RPMI8226 (cell line): ENCODE measurements at places on chromosomes 2 and 18.
A peak's percentile ranks its signal among the peaks of the same experiment; 100 is the strongest.

DNA sequence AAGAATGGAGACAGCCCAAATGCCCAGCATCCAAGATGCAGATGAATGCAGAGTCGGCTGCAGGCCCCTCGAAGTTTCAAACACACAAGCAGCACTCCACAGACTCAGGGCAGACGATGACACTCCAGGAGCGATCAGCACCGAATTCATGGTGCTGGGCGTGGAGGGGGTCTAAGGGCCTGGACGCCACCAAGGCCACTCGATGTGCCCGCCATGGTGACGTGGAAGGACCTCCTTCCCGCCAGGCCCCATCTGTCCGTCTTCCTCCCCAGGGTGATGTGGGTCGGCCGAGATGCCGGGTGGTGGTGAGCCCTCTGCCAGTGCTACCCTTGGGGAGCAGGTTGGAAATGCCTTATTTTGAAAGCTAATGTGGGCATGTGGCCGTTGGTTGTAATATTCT is 9.4 kb downstream of the KIF1A start:
- no peak for DNase-seq

DNA sequence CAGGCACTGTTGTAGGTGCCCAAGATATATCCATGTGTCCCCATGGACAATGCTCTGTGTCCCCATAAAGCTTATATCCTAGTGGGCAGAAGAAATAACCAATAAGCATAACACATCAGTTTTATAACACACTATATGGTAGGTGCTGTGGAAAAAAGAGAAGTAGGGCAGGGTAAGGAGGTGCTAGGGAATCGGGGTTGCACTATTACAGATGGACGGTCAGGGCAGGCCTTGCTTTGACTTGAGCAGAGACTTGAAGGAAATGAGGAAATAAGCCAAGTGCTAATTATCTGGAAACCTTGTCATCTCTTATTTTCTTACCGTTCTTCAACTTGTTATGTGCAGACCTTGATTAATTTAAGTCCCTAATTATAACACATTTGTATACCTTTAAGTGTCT is 82.0 kb downstream of the PHLPP1 start:
- DNase-seq, result no peak

- DNase-seq, result no peak
Observed at GRCh38 chr2:100755441-100755840, 64.5 kb upstream of the NPAS2 start.

GRCh38 chr18:49510393-49511115 is 23.5 kb upstream of the C18orf32 start:
- peak; percentile 73 for DNase-seq

DNA sequence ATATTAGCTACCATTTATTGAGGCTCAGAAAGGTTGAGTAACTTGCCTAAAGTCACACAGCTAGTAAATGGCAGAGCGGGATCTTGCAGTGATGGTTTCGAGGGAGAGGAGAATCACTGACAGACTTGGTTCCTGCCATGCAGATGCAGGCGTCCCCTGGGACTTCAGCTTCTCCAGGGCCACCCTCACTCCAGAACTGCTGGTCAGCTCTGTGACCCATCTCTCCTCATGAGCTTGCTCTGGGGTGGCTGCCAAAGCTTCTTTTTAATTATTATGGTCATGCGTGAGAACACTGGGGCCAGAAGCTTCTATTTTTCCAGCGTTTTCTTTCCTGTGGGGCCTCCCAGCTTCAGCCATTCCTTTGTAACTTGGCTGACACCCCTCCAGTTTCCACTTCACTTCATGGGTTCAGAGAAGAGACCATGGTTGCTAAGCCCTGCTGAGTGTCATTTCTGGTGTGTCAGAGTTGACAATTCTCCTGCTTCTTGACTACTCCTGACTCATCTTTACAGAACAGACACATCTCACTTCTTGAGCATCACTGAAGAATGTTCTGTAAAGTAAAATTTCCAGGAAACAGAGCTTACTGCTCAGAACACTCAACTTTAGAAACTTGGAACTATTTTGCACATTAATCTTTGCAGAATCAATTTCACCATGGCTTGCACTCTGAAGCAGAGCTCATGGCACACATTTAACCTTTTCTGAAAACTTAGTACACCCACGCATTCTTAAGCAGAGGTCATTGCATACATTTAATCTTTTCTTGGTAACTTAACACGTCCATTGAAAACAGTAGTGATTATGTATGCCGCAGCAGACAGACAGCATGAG is 70.4 kb downstream of the IL1R2 start:
- DNase-seq, result no peak

GRCh38 chr2:61759718-61760117 is 94.1 kb downstream of the FAM161A start:
- DNase-seq, result no peak

- DNase-seq, result no peak
Observed at GRCh38 chr2:610491-610890, 66.7 kb downstream of the TMEM18 start.

DNA sequence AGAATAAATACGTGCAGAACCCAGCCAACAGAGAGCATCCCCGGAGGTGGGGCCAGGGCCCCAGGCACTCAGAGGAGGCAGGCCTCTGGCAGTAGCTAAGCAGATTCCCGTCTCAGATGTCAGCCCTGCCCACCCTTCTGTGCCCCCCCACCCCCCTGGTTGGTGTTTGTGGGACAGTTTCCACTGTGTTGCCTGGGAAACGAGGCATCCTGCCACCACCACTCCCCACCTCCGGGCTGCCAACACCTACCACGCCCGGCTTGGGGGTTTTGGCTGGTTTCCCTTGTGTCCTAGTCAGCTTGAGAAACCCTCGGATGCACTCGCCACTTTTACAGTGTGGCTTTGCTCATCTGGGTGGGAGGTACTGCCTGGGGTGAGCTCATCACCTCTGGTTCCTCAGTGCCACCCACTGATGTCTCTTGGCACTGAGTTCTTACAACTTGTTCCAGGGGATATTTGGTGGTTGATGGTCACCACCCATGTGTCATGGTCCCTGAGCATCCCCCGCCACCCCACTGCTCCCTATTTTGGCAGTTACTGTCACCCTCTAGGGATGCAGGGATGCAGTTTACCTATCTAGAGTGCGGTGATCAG is 72.4 kb upstream of the YWHAQ start:
- DNase-seq, result peak; percentile 25

GRCh38 chr18:46481847-46482245 is 175.2 kb downstream of the LOXHD1 start:
- DNase-seq, result no peak

- no peak for DNase-seq
Observed at GRCh38 chr18:37465958-37466357, 99.6 kb downstream of the CELF4 start.

- DNase-seq, result peak; percentile 30
Observed at GRCh38 chr2:210072922-210073509, 70.6 kb downstream of the RPE start.

GRCh38 chr18:79507076-79507545 is 111.4 kb downstream of the NFATC1 start:
- no peak for DNase-seq

DNA sequence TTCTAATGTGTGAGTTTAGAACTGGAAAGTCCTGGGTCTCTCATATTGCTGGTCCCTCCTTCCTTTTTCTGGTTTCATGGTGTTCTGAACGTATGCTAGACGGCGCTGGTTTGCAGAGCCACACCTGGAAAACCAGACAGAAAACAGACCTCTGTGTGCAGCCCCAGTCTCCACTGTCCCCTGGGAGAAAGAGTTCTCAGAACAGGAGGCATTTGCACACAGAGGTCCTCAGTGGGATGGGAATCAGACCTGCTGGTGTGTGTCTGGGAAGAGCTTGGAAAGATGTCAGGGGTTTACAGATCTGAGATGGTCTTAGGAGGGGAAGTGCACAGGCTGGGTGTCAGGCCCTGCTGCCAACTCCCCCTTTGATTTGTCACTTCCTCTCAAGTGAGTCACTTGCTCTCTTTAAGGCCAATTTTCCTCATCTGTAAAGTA is 14.9 kb upstream of the MBP start:
- DNase-seq, result no peak

- DNase-seq, result no peak
Observed at GRCh38 chr2:75592888-75593287, 32.1 kb upstream of the EVA1A start.

- DNase-seq, result no peak
Observed at GRCh38 chr2:30349691-30350090, 97.4 kb upstream of the LCLAT1 start.

- no peak for DNase-seq
Observed at GRCh38 chr18:42289526-42289925, 334.5 kb downstream of the PIK3C3 start.

GRCh38 chr2:156099382-156099781 is 233.1 kb downstream of the NR4A2 start:
- DNase-seq, result no peak

- DNase-seq, result no peak
Observed at GRCh38 chr2:210224591-210224940, 681 bp downstream of the ACADL start.

- DNase-seq, result peak; percentile 19
Observed at GRCh38 chr2:191846515-191847476, at the start of gene CAVIN2. Gene CAVIN2, minus strand, starts transcription at chr2:191847088. Its CDS starts 163 bp downstream, at chr2:191846925.

GRCh38 chr2:64941801-64942200 is 47.4 kb upstream of the SLC1A4 start:
- DNase-seq, result no peak

DNA sequence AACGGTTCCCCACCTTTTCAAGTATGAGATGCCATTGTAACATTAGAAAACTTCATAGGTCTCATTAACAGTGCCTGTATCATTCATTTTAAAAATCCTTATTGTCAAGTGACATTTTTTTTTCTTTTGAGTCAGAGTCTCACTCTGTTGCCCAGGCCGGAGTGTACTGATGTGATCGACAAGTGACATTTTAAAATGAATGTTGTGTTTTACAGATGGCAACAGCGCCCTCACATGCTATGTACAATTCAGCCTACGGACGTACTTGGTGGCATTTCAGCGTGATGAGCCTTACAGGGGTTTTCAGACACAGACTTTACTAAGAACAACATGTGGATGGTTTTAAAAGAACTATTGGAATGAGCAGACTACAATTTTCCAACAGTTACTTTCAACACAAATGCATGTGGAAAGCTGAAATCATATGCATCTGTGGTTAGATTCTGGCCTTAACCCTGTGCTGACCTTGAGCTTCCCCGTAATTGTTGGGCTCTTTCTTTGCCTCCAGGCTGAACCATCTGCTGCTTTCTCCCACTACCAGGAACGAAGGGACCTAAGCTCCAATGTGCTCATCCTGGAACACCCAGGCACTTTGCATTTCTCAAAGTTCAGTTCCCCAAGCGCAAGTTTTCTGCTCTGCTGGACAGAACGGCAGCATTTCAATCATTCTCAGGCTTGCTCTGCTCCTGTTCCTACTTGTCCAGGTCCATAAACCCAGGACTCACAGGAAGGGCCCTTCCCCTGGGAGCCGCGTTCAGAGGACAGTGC is 119.9 kb upstream of the NDUFV2 start:
- peak; percentile 29 for DNase-seq

DNA sequence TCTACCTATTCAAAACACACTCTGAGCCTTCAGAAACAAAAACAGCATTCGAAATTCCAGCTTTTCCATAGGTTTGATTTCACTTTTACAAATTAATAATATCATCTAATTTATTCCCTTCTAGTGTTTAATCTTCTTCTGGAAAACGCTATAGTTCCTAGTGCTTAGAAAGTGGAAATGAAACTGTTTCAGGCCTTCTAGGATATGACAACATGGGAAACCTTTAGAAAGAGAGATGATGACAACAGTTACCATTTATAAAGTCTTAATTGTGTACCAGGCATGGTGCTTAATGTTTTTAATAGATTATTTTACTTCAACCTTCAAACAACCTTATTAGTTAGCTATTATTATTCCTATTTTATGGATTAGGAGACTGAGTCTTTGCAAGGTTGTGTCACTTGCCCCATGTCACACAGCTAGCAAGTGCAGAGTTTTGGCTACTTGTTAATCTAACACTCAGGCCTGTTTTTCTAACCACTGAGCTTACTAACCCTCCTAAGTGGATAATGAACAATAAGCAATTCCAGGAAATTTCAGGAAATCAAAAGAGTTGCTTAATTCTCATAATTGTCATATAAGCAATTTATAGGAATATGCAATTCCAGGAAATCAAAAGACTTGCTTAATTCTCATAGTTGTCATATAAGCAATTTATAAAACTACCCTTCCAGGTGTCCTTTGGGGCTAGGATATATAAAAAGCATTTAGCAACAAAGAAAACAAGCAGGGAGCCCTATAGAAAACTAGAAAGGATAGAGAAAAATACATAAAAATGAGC is 206.0 kb downstream of the ZNF521 start:
- DNase-seq, result no peak

GRCh38 chr2:65934992-65935629 is 499.8 kb upstream of the MEIS1 start:
- no peak for DNase-seq

DNA sequence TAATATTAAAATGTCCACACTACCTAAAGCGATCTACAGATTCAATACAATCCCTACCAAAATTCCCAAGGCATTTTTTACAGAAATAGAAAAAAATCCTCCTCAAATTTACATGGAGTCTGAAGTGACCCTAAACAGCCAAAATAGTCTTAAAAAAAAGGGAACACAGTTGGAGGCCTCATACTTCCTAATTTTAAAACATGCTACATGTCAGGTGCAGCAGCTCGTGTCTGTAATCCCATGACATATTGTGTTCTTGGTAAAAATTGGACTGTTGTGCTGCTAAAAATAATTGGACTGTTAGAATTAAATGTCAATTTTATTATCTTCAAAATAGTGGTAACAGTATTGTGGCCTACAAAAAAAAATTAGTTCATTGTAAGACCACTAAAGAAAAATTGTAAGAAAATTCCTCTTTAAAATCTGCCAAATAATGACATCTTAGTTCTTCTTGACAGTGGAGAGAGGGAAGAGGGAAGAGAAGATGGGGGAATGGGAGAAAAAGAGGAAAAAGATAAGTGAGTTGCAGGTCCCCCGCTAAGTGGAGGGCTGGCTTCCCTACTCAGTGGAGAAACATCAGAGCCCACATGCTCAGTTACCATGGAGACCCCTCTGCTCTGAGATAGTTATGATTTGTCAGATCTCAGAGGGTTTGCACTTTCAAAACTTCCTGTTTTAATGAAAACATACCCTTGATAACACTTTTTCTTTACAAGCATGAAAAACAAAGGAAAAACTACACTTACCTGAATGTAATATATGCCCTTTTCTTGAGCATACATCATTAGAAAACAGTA is 46.5 kb downstream of the UNC50 start:
- no peak for DNase-seq

GRCh38 chr18:58692422-58693185 is 21.3 kb downstream of the MALT1 start:
- no peak for DNase-seq

GRCh38 chr18:6547476-6547875 is 132.8 kb upstream of the L3MBTL4 start:
- DNase-seq, result no peak

GRCh38 chr2:161651547-161651946 is 27.3 kb downstream of the SLC4A10 start:
- DNase-seq, result peak; percentile 86
